ENCODE measurements at places on chromosomes 2 and 18.

DNA sequence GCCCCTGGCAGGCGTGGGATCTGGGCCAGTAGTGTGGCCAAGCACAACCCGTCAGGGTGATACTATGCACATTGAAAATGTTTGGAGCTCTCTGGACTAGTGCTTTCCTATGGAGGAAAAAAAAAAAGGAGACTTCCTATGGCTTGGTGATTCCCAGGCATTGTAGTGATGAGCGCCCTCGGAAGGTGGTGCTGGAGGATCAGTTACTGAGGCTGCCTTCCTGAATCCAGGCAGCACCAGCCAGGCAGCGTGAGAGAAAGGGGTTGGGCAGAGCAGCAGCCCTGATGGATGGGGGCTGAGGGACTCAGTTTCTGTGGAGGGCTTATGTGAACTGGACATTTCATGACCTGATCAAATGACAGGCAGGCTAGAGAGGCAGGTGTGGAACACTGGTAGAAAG lies 70.9 kb downstream of the CHRNA1 start:
- no peak for DNase-seq

DNA sequence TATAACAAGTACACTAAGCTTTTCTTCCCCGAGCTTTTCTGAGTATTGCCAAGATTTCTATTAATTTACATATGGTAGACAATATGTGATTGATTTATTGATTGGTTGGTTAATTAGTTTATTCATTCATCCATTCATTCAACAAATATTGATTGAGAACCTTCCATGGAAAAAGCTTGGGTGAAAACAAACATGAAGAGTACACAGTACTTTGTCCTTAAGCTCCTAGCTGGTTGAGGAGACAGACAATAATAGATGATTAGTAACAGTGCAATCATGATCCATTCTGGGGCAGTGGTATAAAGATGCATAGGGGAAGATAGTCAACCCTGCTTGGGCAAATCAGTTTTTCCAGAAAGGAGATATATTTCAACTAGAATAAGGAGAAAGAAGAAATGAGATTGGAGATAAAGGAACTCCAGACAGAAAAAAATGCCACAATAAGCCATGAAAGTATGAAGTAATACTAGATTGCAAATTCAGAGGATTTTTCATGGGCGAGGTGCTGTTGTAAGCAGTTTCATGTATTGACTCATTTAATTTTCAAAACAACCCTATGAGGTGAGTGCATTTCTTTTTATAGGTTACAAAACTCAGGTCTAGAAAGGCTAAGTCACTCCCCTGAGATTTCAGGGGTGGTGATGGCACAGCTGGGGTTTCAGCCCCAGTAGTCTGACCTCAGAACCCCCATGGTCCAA lies 129.5 kb downstream of the RND3 start:
- DNase-seq: no peak

GRCh38 chr2:205465791-205466190 lies 216.5 kb upstream of the NRP2 start:
- DNase-seq: no peak

GRCh38 chr2:27431395-27431794 lies 3.0 kb downstream of the NRBP1 start:
- no peak for DNase-seq

DNA sequence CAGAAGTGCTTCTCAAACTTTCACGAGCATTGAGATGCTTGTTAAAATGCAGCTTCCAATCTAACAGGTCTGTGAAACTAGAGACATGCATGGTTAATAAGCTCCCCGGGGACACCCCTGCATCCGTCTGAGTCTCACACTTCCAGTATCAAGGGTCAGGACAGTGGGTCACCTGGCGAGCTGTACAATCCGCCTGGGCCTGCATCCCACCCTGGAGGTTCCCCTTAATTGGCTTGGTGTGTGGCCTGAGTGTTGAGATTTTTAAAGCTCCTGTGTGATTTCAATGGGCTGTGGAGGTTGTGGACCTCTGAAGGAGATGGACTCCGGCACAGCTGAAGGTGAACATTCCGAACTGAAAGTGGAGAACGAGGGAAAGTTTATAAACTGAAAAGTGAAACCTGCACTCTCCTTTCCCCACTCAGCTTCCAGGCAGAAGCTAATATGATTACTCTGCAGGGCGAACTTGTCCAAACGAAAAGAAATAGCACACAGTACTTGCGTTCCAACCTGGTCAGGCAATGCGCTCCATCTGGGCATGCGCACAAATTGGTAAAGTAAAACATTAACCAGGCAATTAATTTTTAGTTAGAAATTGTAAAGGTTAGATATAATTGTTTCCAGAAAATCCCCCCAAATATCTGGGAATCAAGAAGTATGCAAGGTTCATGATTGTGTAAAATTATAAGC lies 191.7 kb upstream of the ALKAL2 start:
- DNase-seq: no peak

DNA sequence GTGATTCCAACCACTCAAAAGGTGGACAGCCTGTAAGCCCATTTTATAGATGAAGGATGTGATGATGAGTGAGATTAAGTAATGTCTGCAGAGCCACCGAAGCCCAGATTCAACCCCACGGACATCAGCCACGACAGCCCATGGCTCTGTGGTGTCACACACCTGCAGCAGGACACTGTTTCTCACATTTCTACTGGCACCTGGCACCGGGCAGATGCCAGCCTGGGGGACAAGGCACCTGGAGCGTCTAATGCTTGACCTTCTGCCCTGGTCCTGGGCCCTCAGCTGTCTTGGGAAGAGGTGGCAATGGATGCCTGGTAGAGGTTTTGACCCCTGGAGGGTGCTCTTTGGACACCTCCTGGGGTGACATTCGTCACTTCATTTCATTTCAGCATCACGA lies 176.3 kb downstream of the ANAPC1 start:
- DNase-seq: no peak

DNA sequence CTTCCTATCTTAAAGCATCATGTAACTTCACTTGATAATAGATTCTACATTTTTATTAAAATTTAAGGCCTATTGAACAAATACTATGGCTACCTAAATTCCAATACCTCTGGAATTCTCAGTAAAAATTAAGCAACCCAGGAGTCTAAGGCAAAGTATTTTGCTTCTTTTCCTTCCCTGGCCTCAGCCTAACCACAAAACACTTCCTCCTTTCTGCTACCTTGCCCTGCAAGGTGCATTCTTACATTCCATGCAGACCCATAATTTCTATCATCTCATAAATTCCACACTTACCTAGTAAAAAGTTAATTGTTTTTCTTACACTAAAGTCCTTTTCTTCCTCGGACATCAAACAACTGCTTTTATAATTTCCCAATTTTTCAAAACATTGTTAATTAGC lies 3.7 kb downstream of the MBOAT2 start:
- no peak for DNase-seq

- no peak for DNase-seq
These were observed 4.1 kb upstream of the TCF4 start for GRCh38 chr18:55592106-55592505.

GRCh38 chr18:46607926-46608325 lies 49.1 kb downstream of the LOXHD1 start:
- DNase-seq: no peak

DNA sequence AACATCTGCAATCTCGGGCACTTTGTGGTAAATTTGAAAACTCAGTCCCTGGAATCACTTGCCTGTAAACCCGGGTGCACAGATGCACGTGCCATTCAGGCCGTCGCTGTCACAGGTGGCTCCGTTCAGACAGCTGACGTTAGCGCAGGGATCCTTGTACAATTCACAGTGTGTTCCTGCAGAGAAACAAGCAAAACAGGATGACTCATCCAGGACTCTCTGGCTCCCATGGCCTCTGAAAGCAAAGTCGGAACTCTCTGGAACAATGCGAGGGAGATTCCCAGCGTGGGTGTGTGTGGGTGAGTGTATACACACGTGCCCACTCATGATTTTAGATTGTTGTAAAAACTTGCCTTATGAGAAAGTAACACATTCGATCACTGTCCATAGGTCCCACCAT lies 136.1 kb upstream of the PID1 start:
- DNase-seq: no peak

DNA sequence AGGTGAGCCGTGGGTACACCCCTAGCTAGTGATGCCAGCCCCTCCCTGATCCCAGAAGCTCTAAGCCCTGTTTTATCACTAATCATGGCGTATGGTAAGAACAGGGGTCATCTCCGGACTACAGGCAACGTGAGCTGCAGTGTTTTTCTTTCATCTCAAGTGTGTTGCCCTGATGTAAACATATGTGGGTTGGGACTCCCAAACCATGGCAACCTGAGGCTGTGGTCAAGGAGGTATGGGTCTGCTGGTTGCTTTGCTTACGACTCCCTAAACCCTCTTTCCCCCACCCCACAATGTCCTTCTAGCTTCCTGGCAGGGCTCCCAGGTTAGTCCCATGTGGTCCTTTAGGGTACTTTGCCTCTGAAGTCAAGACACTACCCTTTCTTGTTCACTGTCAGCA lies 53.6 kb upstream of the AFF3 start:
- no peak for DNase-seq

DNA sequence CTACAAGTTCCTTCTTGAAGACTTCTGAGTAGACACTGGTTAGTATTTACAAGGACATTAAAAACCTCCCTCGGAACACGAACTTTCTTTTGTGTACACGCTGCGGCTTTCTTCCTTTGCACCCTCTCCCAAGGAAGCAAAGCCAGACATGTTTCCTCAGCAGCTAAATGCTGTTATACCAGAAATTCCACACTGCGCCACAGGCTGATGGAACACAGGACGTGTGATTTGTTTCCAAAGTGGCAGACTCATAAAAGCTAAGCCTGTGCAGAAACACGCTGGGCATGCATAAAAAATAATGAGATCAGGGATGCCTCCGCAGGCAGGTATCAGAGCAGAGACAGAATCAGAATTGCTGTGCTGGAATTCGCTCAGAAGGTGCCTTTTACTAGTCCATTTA lies 73.0 kb upstream of the RGPD5 start:
- no peak for DNase-seq

GRCh38 chr18:79857082-79857671 lies 59.4 kb downstream of the KCNG2 start:
- DNase-seq: no peak

DNA sequence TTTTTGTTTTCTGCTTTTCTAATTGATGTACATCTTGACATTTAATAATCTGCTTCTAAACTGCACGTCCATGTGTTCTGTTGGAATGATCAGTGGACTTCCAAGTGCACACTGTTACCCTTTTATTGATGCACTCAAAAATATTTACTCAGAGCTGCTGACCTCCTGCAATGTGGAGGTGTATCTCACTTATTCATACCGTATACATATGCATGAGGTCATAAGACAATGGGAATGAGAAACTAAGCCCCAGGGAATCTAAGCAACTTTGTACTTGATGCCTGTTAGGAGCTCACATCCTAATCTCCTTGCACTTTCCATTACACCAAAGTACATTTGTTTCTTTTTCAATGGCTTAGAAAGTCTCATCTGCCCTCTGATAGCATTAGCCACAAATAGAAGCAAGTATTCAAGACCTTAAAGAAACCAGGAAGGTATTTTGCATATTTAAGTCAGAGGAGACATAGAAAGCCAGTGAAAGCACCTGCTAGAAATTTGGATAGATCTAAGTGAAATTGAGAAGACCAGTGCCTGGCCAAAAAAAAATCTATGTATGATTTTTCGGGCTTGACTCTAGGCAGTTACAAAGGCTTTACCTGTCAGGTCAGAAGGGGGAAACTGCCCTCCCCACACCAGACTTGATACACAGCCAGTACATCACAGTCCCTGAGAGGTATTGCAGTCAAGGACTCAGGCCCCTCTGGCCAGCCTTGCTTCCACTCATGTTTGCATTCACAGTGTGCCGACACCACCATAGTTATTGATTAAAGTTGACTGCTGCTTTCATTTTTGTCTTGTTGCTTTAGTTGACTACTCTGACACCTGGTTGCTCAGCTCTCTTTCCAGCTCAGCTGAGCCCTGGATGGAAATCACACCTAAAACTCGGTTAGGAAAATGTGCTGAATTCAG lies 391.7 kb upstream of the CYRIA start:
- DNase-seq: no peak

GRCh38 chr18:366466-367061 lies 98.7 kb upstream of the THOC1 start:
- no peak for DNase-seq

GRCh38 chr2:31420936-31421335 lies 6.4 kb upstream of the XDH start:
- DNase-seq: no peak

DNA sequence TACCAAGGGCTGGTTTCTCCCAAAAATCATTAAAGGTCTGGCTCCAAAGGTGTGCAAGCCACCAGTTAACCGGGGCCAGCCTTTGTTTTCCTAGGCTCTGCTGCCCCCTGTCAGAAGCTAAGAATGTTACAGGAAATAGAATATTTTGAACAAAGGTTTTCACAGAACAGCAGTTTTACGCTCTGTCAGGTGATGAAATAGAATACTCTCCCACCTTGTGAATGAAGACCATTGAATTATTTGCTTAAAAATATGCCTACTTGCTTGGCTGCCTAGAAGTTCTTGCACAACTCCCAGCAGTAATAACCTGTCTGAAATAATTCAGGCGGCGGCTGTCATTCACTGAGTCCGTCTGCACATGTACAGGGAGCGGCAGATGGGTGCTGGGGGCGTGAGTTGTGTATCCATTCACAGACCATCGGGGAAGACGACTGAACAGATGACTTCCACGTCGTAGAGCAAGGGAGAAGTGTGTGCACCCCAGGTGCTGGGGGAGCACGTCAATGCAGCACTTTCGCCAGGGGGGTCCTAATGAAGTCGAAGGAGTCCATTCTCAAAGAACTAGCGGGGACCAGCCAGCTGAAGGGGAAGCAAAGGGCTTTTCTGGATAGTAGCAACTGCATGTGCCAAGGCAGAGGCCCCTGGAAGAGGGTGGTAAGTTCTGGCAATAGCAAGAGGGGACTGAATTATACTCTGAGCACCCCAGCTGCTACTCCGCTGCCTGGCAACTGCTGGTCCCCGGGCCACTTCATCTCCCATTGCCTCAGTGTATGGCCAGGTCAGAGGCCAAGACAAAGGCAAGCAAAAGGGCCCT lies 56.1 kb downstream of the SF3B1 start:
- peak; percentile 57 for DNase-seq

GRCh38 chr2:2400286-2401038 lies 69.4 kb upstream of the MYT1L start:
- no peak for DNase-seq

GRCh38 chr18:23484561-23485182 lies 18.6 kb upstream of the RMC1 start:
- no peak for DNase-seq

DNA sequence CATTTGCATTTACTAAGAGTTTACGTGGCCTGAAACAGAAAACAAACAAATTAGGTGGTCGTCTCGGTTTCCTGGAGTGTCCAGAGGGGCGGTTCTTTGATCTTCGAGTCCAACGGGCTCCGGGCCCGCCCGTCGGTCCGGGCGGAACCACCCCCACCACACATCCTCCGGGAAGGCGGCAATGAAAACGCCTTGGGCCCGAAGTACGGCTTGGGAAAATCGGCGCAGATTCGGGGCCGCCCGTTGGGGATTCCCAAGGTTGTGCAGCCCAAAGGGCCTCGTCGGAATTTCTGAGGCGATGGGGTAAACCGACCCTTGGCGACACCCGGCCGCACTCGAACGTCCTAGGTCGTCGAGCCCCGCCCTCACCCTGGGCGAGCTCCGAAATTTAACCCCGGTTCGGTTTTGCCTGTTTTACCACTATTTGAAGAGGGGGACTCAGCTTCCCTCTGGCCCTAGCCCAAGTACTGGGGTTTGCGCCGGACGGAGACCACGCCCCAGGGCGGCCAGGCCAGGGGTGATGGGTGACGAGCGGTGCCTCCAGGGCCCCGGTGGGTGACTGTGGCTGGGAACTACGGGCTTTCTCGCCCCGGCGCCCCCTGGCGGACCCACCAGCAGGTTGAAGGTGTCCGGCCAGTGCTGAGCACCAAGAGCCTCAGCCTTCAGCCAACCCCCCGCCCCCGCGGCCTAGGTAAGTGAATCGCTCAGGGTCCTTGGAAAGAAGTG lies 1.9 kb upstream of the CFAP53 start:
- no peak for DNase-seq

- no peak for DNase-seq
These were observed 166.9 kb downstream of the ZNF516 start for GRCh38 chr18:76328140-76328539.
